ENCODE measurements at places on chromosomes 6 and 20.

DNA sequence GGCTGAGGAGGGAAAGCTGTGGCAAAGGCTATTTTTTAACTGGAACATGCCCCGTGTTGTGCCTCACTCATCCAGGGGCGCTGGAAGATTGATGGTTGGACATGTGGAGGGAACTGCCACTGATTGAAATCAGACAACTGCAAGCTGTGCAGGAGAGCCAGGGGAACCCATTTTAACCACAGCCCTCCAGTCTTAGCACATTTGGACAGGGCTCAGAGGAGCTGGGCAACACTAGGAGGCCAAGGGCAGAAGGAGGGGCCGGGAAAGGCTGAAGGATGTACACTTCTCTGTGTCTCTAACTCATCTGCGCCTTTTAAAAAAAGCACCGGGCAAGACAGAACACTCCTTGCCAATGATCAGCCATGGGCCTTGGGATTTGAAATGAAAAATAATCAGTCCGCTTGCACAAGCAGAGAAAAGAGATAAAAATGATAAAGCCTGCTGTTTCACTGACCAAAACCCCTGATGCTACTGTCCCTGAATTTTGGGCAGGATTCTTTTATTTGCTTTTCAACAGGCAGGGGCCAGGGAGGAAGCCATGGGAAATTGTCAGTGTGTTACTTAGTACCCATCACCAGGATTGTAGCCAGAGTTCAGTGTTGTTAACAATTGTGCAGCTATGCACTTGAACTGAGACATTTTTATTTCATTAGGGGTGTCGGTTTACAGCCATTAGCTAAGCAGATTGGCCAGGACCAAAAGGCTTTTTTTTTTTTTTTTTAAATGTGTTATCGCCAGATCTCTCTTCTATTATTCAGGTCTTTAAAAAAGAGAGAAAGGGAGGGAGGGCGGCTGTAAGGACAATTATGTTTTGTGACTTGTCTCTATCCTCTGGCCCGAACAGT is 109.3 kb upstream of the EYA4 start:
- no peak for DNase-seq

DNA sequence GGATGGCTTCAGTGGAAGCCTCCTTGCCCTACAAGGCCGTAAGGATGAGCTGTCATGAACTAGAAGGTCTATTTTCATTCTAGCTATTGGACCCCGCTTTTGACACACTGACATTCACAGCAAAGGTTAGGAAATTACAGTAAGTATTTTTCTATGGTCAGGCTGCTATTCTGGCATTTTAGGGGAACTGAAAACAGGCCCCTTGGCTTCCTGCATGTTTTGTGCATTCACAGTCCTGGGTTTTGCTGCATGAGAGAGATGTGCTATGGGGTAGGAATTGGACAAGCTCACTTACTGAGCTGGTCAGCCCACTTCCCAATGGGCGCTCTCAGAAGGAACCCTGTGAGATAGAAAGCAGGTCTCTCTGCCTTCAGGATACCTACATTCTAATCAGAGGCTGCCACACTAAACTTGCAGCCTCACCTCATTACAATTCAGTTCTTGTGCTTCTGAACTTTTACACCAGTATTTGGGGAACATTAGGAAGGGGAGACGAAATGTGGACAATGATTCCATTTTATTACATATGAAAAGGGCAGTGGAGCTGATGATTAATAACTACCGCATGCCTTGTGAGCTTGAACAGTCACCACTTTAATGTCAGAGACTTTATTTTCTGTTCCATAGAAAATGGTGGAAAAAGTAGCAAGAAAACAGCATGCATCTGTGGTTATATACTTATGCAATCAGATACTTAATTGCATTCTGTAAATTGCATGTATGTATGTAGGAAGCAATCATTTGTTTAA is 86.6 kb upstream of the TAB2 start:
- DNase-seq, result no peak

DNA sequence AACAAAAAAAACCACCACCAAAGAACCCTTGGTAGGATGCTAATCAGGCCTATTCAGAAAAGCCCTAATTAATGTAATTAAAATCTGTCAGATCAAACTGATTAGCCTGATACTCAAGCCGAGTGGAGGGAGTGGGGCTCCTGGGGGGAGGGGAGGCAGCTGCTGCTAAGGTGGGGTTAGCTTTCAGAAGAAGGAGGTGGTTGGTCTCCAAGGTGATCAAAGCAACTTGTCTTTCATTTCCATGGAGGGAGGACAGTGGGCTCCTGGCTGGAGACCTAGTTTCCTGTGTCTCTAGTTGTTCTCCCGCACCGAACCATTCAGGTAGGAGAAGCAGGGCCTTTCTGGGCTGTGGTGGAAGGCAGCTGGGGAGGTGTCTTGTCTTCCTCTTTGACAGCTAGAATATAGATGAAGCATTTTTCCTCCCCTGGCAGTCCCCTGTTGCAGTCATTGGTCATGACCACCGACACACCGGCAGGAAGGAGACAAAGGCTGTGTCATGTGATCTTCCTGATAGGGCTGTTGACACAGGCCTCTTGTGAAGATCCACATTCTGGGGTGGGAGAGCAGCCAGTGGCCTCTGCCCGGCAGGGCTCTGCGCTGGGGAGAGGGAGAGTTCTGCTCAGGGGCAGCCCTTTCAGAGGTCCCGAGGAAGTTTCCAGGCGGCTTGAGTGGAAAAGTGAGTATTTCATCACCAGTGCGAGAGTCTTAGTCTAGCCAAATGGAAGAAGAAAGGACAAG is 39.9 kb upstream of the PRDM1 start:
- no peak for DNase-seq

DNA sequence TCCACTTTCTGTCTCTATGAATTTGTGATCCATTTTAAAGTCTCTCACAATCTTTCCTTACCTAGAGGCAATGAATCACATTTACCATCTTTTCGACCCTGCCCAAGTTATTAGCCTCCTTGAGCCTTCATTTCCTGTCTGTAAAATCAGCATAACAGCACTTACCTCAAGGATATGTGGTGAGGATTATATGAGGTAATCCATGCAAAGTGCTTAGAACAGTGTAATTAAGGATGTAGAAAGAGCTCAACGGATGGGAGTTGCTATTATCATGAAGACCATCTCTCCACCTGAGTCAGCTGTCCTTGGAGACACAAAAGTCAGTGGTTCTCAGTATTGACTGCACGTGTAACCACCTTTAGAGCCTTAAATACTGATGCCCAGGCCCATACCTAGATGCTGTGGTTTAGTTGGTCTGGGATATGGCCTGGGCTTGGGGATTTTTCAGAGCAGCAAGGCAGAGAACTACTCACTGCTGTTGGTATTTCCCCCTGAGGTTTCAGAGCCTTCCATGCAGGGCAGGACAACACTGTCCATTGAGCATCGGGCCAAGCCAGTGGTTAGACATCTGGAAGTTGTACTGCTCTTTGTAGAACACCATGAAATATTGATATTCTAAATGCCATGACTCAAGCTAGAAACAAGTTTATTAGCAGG is 55.8 kb downstream of the LYRM2 start:
- DNase-seq, result no peak

GRCh38 chr6:169176361-169176991 is 77.2 kb downstream of the THBS2 start:
- DNase-seq, result no peak

- DNase-seq, result no peak
These were observed 534.4 kb upstream of the CHD6 start for GRCh38 chr20:42152575-42152974.

- DNase-seq, result no peak
These were observed 49.0 kb upstream of the RANBP9 start for GRCh38 chr6:13760307-13761304.

DNA sequence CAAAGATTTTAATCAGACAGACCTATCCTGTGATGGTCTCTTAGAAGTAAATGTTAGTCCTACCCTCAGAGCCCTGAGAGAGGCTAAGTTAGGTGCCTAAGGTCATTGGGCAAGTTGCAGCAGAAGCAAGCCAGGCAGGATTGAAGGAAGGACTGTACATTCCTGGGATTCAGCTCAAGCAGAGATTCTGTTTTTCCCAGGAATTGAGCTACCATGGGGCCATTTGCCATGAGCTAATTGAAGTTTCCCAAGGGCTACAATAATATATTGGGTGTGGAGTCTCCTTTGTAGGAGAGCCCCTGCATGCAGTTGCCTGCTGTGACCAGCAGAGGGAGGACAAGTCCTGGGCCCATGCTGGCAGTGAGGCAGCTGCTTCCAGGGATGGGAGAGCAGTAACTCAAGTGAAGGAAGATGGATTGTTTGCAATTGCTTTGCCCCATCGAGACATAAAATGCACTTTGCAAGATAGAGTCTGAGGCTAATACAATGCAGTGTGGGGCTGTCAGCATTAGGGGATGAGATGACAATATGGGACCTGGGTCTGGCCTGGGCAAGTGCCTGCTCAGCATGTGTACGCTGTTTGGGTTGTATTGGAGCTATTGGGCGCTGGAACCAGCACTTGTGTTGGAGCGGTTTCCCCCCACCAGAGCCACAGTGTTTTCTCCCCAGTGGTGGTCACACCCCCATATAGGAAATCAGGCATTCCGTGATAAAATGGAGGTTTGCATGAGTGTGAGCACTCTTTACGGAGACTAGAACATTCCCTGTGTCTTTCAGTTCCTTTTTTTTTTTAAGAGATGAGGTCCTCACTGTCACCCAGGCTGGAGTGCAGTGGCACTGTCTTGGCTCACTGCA is 27.9 kb downstream of the DNMT3B start:
- peak; percentile 83 for DNase-seq

- DNase-seq, result no peak
These were observed 621.9 kb upstream of the GJE1 start for GRCh38 chr6:141510803-141511202.

GRCh38 chr6:135128268-135128914 is 52.7 kb upstream of the MYB start:
- no peak for DNase-seq

DNA sequence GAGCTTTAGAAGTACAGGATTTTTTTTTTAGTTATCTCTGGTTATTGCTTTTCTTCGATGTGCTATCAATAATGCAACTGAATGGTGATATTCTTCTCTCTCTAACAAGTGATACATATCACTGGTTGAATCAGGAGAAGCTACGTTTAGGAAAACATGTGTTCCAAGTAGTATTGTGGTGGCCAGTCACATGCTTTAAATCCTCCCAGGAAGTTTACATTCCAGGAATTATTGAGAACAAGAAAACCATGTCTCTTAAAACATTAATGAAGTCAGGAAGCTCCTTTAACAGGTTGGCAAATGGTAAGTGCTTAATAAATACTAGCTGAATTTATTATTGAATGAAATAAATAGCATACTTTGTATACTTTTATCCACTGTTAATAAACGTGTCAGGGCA is 371.1 kb downstream of the BCKDHB start:
- DNase-seq, result no peak

- DNase-seq, result no peak
These were observed 187.7 kb upstream of the PRSS16 start for GRCh38 chr6:27059621-27060425.

GRCh38 chr20:59006167-59006863 is 739 bp downstream of the CTSZ start:
- no peak for DNase-seq

DNA sequence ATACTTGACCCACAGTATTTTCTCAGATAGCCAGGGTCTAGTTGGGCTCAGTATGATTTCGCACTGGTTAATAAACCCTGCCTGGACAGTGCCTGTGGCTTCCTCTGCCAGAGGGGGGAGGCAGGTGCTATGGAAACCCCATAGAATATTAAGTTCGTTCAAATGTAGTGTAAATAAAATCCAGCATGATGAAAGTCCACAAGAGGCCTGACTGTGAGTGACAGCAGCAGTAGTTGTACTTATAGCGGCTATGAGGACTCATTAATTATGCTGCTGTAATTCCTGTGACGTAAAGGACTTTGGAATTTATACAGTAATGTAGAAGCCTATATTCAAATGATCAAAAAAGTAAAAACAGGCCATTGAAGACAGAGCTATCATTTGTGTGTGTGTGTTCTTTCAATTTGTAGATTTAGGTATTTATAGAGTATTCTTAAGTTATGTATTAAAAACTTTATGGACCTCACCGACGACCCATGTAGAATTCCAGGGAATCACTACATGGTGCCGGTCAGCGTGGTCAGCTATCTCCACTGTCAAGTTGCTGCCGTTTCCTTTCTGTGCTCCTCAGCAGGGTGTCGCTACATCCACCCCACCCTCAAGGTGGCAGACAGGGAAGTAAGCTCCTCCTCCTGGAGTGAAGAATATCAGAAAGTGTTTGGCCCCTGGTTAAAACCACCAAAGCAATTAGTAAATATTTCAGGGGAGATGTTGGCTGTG is 10.0 kb downstream of the PYGB start:
- no peak for DNase-seq

DNA sequence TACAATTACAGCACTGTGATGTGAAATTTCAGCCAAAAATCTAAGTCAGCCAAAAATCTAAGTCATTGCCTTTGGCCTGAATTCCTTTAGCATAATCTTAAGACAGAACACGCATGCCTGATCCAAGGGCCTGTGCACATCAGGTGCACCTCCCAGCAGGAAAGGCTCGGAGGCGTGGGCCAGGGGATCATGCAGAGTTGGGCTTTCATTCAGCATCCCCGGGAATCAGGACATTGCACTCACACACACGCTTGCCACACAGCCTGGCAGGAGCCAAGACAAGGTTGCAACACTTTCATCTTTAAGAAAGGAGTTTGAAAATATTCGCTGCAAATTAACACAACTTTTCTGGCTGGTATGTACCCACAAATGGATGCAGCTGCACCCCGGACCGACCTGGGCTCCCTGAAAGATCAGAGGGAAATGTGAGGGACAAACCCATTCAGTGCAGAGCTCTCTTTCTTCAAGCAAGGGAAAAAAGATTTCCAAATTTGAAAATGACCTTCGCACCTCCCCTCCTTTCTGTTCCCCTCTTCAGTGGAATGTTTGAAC is 48.8 kb downstream of the ERMARD start:
- no peak for DNase-seq

DNA sequence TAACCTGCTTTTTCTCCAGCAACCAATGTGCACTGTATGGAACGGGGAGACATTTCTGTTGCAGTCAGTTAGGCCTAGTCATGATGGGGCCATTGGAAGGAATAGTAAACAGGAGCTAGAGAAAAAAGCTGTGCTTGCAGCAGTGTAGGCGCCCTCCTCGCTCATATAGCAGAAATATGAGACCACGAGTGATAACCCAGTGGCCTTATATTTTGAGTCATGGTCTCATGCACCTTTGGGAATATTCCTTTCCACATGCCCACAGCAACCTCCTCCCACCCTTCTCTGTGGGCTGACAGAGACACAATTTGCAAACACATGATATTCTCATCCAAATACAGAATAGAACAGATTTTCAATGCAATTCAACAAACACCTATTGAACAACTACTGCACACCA is 248.9 kb upstream of the CITED2 start:
- DNase-seq, result no peak

DNA sequence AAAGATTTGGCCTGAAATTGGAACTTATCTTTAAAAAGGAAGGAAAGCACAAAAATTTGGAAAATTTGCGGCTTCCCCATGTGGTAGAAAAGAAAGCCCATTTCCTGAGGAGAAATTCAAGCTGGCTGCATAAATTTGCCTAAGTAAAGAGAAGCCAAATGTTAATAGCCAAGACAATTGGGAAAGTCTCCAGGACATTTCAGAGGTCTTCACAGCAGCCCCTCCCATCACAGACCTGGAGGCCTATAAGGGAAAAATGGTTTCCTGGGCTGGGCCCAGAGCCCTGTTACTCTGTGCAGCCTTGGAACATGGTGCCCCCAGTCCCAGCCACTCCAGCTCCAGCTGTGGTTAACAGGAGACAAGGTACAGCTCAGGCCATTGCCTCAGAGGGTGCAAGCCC is 736.5 kb downstream of the HACE1 start:
- peak; percentile 13 for DNase-seq

GRCh38 chr6:4599924-4600323 is 176.3 kb upstream of the CDYL start:
- DNase-seq, result no peak

GRCh38 chr6:170073846-170074245 is 217.0 kb downstream of the DLL1 start:
- no peak for DNase-seq
